ENCODE measurements at places on chromosomes 12 and 14. TPM values are rescaled to one million over a fixed set of nuclear protein-coding genes. Genes with fewer than 3 reads are reported as not detected.
A peak's percentile ranks its signal among the peaks of the same experiment; 100 is the strongest.

DNA sequence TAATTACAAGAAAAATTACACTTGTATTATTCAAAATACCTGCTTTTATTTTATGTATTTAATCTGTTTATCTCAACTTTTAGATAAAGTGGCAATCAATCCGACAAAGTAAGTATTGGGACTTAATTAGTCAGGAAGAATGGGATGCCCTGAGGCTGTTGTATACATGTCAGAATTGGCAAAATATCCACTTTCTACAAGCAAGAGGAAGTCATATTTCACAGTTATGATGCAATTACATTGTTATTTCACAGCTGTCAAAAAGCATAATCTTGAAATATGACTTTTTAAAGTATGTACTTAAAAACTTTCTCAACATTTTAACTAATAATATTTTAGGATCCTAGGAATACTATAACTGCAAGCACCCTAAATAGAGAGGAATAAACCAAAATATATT lies 357.1 kb upstream of the MGAT4C start:
- H3K27ac ChIP-seq = no peak overlapping the region
- no peak overlapping the region for H3K4me3 ChIP-seq

DNA sequence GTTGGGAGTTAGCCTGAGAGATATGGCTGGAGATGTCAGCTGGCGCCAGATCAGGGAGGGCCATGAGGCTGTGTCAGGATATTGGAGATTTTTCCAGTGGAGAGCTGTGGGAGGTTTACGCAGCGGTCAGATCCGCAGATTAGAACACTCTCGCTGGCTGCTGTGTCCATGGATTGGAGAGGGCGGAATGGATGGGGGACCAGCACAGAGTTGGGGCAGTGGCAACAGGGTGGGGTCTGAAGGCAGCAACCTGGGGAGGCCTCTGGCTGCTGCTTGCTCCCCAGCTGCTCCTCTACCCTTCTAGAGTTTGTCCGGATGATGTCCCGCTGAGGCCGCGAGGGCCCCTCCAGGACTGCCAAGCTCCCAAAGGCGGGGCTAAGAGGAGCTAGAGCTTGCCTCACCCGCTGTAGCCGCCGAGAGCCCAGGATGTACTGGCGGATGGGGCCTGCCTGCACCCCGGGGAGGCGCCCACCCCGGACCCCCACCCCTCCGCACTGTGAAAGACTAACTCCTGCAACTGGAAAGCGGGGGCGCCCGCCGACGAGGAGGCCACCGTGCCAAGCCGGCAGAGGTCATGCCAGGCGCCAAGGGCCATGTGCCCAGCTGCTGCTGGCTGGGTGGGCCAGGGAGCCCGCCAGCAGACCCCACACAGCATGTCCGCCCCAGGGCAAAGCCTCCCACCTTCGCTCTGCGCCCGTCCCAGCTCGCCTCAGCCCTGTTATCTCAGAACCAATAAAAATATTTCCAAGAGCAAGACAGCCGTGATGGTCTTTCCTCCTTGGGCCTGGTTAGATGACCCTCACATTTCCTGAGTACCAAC lies 20.2 kb upstream of the MLEC start:
- H3K27me3 ChIP-seq = no peaks in the 10 kb centered on the region
- no peak overlapping the region for H3K4me3 ChIP-seq
- peaks cover 10% of the 10 kb centered on the region for H3K4me1 ChIP-seq
- H3K27ac ChIP-seq = no peak overlapping the region
- DNase-seq = no peak
- no peaks in the 10 kb centered on the region for H3K36me3 ChIP-seq

DNA sequence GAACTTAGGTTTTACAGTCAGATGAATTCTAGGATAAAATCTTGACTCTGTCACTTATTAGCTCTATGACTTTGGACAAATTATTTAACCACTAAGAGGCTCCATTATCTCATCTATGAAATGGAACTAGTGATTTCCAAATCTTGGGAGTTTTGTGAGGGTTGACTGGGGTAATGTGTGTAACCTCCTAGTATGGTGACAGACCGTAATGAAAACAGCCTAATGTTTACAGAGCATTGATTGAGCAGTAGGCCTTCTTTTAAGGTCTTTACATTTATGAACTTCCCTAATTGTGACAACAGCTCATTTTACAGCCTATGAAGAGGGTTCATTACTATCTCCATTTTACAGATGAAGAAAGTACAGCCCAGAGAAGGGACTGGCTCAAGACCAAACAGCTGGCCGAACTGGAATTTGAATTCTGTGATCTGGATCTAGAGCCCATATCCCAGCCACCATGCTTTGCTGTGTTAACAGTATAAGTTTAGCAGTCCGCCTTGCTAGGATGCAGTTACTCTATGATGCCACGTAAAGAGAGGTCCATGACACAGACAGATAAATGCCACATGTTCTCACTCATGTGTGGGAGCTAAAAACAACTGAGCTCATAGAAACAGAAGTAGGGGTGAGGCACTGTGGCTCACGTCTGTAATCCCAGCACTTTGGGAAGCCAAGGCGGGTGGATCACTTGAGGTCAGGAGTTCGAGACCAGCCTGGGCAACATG lies 9.1 kb upstream of the FBXL14 start:
- H3K4me3 ChIP-seq = no peak overlapping the region
- H3K27me3 ChIP-seq = no peaks in the 10 kb centered on the region
- peaks cover 20% of the 10 kb centered on the region for H3K4me1 ChIP-seq
- no peak for DNase-seq
- H3K27ac ChIP-seq = no peak overlapping the region

DNA sequence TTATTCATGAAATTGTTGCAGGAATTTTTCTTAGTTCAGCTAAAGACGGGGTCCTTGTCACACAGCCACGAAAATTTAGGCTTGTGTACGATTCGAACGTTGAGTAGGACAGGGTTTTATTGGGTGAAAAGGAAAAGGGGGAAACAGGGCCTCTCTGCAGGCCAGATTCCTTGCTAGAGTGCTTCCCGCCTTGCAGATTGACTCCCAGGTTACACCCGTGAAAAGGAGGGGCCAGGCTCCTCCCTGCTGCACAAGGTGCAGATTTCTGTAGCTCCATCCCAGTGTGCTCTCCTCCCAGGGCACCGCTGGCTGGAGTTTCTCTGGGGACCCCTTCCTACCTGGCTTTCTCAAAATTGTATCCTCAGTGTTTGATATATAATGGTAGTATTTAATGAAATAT lies 221.5 kb downstream of the ERC1 start:
- no peak for DNase-seq
- no peak overlapping the region for H3K4me3 ChIP-seq
- H3K27ac ChIP-seq = no peak overlapping the region
- peaks cover 16% of the 10 kb centered on the region for H3K4me1 ChIP-seq
- no peaks in the 10 kb centered on the region for H3K36me3 ChIP-seq

DNA sequence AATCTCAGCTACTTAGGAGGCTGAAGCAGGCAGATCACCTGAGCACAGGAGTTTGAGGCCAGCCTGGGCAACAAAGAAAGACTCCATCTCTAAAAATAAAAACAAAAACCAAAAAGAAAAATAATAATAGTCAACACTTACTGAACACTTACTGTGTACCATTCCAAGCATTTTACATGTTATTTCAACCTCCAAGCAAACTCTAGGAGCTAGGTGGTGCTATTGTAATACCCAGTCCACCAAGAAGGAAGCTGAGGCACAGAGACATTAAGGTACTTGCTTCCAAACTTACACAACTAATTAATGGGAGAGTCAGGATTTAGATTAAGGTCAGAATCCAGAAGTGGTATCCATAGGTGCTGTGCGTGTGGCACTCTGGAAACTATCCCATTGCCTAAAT lies 13.7 kb upstream of the OR6J1 start:
- no peaks in the 10 kb centered on the region for H3K4me1 ChIP-seq
- H3K4me3 ChIP-seq = no peak overlapping the region
- no peak for DNase-seq

DNA sequence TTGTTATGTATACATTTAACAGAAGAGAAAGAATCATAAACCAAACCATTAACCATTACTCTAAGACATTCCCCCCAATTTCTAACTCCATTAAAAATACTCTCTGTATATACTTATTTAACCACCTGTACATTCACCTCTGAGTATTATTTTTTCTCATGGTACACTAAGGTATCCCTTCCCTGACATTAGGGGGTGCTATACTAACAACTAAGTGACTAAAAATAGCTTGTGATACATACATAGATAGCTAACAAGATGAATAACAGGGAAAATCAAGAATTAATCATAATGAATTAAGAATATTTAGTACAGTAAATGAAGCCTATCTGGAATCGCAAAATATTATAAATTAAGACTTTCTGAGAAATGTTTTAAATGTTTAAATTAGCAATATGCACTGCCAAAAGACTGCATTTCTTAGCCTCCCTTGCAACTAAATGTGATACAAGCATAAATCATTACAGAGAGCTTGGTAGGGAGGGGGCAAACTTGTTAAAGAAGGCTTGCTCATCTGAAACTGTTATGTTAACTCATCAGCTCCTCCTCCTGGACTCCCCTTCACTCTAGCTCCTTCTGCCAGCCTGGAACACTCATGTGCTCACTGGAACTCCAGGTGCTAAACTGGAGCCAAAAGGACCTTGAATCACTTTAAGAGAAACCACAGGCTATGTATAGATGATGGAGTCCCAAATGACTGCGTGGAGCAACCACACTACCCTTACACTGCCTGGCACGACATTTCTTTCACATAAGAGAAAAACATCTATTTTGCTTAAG lies 14.9 kb downstream of the C2CD5 start:
- DNase-seq = no peak
- peaks cover 11% of the 10 kb centered on the region for H3K4me1 ChIP-seq
- no peaks in the 10 kb centered on the region for H3K27me3 ChIP-seq
- no peak overlapping the region for H3K4me3 ChIP-seq

GRCh38 chr14:31278883-31279282 lies 71.3 kb upstream of the HECTD1 start:
- H3K4me3 ChIP-seq = no peak overlapping the region
- H3K4me1 ChIP-seq = no peaks in the 10 kb centered on the region
- no peaks in the 10 kb centered on the region for H3K27me3 ChIP-seq
- no peak for DNase-seq

- H3K4me1 ChIP-seq = no peaks in the 10 kb centered on the region
- H3K27me3 ChIP-seq = no peaks in the 10 kb centered on the region
- no peak overlapping the region for H3K4me3 ChIP-seq
- no peaks in the 10 kb centered on the region for H3K36me3 ChIP-seq
Observed at GRCh38 chr12:89417246-89417977, 65.1 kb upstream of the DUSP6 start.

GRCh38 chr12:65868133-65868705 lies 43.9 kb downstream of the HMGA2 start:
- no peak overlapping the region for H3K27ac ChIP-seq
- H3K36me3 ChIP-seq = no peaks in the 10 kb centered on the region
- no peaks in the 10 kb centered on the region for H3K4me1 ChIP-seq
- DNase-seq = no peak
- H3K27me3 ChIP-seq = no peaks in the 10 kb centered on the region

GRCh38 chr14:52960627-52961026 lies 9.8 kb upstream of the FERMT2 start:
- peak overlapping the region; percentile 63 for H3K27ac ChIP-seq
- H3K4me3 ChIP-seq = no peak overlapping the region
- H3K27me3 ChIP-seq = no peaks in the 10 kb centered on the region
- peak; percentile 17 for DNase-seq
- no peaks in the 10 kb centered on the region for H3K36me3 ChIP-seq
- H3K4me1 ChIP-seq = peaks cover 21% of the 10 kb centered on the region

DNA sequence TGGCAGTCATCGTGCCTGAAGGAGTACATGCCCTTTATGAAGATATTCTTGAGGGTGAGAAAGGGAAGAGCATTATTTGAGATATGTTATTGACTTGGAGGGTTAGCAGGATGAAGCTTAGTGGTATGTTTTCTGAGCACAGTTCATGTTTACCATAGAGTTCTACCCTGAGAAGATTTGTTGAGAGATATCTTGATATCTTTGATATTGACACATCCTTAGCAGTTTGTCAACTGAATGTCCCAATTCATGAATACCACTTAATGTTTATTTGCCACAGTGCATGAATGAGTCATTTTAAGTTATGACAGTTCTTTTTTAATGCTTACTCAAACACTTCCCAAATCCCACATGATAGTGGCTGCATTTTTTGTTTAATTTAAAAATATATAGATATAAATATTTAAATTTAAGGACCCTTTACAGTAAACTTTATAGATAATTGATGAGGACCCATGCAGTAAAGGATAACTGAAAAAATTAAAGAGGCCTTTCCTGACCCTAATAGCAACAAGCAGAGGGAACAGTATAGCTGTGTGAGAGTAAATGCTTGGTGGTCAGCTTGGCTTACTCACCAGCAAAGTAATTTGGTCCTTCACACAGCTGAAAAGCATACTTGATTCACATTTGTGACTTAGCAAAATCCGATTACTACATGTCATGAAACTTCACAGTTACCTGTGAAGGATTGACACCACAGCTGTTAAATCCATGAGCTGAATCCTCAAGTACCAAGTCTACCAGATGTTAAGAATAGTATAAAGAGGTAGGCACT lies 25.8 kb downstream of the SLC39A9 start:
- no peaks in the 10 kb centered on the region for H3K4me1 ChIP-seq
- DNase-seq = no peak
- peaks cover 59% of the 10 kb centered on the region for H3K36me3 ChIP-seq
- H3K27ac ChIP-seq = no peak overlapping the region
- no peak overlapping the region for H3K4me3 ChIP-seq

Gene CD163L1
- 5.7 TPM for total RNA-seq

Gene C12orf54
- total RNA-seq = not detected

Gene SLC38A4
- total RNA-seq = 2.3 TPM

Gene SIX1
- not detected for total RNA-seq

Gene NTF3
- total RNA-seq = 0.77 TPM

Gene RASSF3
- 114 TPM for total RNA-seq

Gene SMIM41
- not detected for total RNA-seq

Gene NUAK1
- 52.4 TPM for total RNA-seq

Gene MYF5
- total RNA-seq = not detected

Gene DIO3
- not detected for total RNA-seq
